Stimulated activated effector memory CD8-positive, alpha-beta T cell treated with anti-CD3 and anti-CD28 coated beads, Interleukin-12 subunit alpha, Interleukin-12 subunit beta, amount 100 ng/mL, for 72 hours (primary cell): ENCODE measurements at places on chromosomes 2 and 18.

GRCh38 chr2:145543155-145543554 is 1023.2 kb upstream of the ZEB2 start:
- DNase-seq = no peak

- DNase-seq = no peak
Measured at GRCh38 chr2:86254576-86255538, 55.6 kb downstream of the MRPL35 start.

DNA sequence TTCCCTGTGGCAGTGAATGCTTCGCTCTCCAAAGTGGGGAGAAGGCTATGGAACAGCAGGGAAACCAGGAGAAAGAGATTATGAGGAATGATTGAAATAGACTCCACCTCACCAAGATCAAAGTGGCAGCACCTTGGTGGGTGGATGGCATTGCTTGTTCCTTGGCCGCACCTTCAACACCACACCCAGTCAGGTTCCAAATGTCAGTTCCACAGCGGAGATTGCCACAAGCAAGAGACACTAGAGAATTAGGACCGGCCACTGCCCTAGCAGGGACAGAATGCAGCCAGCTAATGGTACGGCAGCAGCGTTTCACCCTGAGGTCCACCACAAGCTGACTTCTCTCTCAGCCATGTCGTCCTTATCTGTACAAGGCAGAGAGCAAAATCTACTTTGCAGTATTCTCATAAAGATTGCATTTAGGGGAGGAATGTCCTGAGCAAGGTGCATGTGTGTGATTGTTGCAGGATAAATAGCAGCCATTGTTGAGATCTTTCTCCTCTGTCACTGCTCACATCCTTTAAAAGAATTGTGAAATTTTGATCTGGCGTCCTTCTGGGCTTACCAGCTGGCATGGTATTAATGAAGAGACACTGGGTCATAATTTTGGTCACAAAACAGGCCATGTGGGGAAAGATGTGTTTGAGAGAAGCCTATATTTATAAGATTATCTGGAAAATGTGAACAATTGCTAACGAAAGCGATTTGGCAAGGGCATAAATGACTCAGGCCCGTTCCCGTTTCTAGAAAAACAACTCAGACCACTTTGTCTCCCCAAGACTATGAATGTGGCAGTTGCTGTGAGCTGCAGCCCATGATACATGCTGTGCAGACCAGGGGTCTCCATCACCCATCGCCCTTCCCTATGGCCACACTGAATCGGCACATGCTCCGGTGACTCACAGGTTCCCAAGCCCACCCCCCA is 228.6 kb upstream of the ID2 start:
- no peak for DNase-seq

DNA sequence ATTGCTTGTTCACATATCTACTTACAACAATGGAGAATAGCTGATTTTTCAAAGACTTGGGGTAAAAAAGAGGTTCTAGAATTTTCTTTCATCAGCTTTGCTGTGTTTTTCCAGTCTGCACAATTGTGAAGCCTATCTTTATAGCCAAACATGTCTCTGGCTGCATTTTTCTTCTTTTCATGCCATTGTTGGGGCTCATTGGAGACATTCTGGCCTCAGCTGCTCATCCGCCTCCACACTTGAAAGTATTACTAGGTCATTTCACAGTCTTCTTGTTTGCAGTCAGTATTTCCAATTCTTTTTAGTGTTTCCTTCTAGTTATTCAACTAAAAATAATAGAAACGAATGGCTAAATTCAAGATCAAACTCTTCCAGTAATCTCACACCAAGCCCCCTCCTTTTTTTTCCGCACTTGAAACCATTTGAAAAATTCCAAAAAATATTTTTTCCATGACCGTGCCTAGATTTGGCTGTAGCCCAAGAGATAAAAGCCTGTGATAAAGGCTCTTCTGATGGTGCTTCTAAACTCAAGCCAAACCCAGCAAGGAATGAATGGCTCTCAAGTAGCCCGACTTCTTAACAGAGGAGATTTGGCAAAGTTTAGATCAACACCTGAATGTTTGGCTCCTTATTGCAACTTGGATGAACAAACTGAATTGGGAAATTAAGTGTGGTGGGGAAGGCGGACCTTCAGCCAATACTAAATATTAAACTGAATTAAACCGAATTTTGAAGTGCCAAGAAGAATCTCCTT is 103.4 kb downstream of the NRP2 start:
- no peak for DNase-seq

DNA sequence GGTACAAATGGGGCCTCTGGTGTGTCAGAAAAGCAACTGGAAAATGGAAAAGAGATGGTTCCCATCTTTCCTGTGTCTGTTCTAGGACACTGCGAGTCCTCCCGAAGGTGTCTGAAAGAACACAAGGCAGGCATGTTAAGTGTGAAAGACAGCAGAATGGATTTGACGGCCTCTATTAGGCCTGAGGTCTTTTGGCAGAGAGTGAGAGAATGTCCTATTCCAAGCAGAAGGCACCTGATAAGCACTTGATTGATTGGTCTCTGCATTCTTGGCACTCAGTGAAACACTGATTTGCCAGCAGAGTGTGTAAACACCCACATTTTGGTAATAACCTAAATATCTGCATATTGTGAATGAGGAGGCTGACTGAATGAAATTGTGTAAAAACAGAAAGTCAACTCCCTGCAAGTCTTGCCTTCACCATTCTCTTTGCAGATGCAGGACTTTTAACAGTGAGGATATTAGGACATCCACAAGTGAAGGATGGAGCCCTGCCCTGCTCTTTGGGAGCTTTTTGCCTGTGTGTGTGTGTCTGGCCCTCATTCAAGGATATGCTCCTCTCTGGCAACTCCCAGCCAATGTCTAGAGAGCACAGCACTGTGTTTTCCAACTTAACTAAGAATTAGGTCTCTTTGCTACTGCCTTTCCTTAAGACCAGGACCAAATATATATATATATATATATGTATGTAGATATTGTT is 698.3 kb downstream of the NRXN1 start:
- DNase-seq = no peak

- DNase-seq = no peak
Measured at GRCh38 chr2:201960305-201960704, 73.3 kb upstream of the FZD7 start.

GRCh38 chr2:71563872-71564271 is 110.5 kb downstream of the DYSF start:
- no peak for DNase-seq

DNA sequence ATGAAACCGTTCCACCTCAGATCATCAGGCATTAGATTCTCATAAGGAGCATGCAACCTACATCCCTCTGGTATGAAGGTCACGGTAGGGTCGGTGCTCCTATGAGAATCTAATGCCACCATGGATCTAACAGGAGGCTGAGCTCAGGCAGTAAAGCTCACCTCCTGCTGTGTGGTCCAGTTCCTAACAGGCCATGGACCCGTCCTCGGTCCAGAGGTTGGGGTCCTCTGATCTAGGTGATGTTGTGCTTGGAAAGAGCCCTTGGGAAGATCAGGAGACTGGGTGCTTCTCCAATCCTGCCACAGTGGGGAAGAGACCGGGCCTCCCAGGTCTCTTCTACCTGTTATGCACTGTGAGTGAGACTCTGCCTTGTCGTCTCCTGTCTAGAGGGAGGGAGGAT is 104.6 kb downstream of the ACKR3 start:
- DNase-seq = no peak

- no peak for DNase-seq
Measured at GRCh38 chr2:240985881-240986786, 12.3 kb upstream of the SNED1 start.

DNA sequence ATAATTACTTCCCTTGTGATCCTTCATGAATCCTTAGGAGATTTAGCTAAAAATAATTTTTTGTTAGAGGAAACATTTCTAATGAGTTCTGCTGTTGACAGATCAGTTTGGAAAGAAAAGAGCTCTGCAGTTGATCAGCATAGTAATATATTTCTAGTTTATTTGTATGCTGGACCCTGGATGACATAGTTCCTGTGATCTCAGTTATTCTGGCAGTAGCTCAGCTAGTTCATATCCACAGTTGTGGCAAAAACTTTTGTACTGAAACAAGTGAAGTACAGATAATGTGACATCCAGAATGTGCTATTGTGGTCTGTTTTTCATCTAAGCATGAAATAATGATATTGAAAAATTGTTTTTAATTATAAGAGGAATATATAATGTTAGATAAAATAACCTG is 33.7 kb downstream of the ABI2 start:
- DNase-seq = no peak

- DNase-seq = no peak
Measured at GRCh38 chr18:9400197-9400596, 65.6 kb downstream of the TWSG1 start.

GRCh38 chr2:33366473-33366872 is 110.0 kb upstream of the RASGRP3 start:
- no peak for DNase-seq

DNA sequence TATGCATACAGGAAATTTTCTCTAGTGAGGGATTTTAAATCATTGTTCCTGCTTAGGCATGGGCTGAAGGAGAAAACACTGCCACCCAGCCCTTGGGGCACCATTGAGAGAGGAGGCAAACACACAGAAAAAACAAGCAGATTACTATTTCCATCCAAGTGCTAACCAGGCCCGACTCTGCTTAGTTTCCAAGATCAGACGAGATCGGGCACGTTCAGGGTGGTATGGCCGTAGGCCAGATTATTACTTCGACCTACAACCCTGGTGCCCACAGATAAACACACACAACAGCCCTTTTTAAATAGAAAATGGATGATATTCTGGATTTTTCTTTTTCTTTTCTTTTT is 45.4 kb upstream of the RHOB start:
- no peak for DNase-seq

- DNase-seq = no peak
Measured at GRCh38 chr2:200592406-200593075, 6.7 kb downstream of the AOX1 start.

DNA sequence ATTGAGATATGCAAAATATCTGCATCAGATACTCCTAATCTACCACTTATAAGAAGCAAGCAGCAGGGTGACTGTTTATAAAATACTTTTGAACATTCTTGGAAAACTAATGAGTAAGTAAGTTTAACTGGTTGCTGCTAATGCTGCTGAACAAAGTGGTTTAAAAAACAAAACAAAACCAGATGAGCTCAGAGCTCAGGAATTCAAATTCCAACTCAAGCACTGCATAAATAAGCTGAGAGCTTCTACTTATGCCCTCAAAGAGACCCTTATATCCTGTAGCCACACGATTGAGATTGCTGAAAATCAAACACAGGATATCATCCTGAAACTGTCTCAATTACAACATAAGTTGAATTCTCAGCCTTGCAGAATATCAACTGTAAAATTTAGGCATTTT is 62.3 kb upstream of the NYAP2 start:
- DNase-seq = no peak

DNA sequence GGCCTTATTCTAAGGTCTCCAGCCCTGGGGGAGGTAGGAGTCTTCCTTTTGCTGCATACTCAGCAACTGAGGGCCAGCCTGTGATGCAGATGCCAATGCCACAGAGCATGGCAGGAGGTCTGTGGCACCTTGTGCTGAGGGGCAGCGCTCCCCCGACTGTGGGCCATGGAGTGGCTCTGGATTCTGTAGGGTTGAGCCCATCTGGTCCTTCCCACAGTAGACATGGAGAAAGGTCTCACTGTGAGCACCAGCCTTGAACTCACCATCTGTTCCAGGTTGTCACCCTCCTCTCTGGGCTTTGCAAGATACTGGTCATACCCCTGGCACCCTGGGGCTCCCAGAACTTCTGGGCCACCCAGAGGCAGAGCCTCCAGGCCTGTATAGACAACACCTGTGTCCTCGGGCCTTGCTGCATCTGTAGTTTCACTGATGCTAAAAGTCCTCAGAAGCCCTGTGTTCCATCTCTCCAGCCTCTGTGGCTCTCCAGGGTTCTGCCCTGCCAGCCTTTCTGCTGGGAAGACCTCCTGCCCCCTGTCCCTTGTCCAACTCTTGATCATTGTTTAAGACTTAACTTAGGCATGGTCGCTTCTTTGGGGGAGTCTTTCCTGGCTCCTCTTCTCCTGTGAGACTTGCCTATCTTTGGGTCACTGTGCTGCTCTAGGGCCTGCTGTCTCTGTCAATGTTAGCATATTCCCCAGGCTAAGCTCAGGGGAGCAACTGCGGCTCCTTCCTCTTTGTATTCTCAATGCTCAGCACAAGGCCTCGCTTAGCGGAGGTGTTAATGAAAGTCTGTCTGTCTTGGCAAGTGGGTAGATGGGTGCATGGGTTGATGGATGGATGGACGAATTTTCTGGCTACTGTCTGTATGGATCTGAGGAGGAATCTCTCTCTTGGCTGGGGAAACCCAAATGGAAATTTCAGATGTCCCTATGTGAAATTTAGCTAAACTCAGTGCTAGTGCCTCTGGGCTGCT is 160.9 kb downstream of the DYSF start:
- no peak for DNase-seq

- no peak for DNase-seq
Measured at GRCh38 chr18:28109781-28110560, 67.0 kb downstream of the CDH2 start.

- DNase-seq = no peak
Measured at GRCh38 chr18:56962322-56962721, 184.6 kb upstream of the BOD1L2 start.

DNA sequence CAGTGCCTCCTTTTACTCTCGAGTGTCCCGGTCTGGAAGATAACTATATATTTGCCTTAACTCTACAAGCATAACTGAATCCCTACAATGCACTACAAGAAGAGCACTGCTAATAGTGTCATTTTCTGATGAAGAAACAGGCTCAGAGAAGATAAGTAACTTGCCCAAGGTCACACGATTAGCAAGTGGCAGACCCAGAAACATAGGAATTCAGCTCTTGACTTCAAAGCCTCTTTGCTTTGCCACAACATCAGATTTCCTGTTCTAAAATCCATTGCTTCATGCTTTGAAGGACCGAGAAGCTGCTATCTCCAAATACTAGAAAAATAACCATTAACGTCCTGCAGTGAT is 65.6 kb downstream of the HS1BP3 start:
- no peak for DNase-seq

DNA sequence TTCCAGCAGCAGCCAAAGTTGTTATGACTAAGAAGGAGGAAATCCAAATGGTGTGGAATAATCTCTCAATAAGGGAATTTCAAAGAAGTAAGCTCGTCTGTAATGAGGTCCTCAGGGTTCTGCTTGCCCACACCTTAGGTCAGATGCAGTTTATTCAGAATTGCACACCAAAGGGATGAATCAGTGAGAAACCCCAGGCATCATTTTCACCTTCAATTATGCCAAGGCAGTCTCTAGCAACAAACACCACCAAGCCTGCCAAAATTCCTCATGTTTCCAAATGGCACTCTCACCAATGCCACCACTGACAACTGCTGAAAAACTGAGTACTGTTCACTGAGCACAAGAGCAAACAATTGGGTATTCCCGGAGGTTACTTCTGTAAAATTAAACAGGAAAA is 43.6 kb downstream of the KCNG3 start:
- no peak for DNase-seq

- DNase-seq = no peak
Measured at GRCh38 chr2:21642647-21643046, 518.9 kb downstream of the TDRD15 start.
